Suppressor macrophage treated with lipopolysaccharide for 1 hour (primary cell): ENCODE measurements at places on chromosomes 11 and 22.

DNA sequence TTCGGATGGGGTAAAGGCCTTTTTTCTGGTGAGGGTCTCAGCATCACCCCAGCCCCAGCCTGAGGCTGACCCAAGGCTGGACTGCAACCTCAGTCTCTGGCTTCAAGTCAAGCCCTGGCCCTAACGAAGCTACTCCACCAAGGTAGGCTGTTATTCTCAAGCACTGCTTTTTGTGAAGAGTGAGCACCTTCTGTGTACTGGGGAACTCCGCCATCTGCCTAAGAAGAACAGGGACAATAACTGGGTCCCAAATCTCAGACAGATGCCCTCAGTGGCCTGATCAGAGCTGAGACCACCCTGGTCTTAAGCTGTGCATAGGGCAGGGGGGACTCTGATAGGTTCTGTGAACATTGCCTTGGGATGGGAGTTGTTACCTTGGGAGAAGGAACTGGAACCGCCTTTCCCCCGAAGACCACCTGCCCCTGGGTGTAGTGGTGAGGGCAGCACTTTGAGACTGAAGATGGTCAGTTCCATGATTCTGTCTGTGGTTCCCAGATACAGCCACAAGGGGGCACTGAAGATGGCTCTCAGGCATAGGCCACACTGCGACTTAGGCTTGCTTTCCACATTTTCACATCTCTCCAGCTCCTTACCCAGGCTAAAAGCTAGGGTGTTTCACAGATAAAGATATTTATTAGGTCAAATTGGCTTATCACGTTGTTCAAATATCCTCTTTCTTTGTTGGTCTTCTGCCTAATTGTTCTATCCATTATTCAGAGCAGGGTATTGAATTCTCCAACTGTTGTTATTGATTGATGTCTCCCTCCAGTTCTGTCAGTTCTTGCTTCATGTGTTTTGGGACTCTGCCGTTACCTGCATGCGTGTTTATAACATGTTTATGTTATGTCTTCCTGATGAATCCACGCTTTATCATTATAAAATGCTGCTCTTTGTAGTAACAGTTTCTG lies 11.8 kb upstream of the UVRAG start:
- DNase-seq = peak; percentile 88

DNA sequence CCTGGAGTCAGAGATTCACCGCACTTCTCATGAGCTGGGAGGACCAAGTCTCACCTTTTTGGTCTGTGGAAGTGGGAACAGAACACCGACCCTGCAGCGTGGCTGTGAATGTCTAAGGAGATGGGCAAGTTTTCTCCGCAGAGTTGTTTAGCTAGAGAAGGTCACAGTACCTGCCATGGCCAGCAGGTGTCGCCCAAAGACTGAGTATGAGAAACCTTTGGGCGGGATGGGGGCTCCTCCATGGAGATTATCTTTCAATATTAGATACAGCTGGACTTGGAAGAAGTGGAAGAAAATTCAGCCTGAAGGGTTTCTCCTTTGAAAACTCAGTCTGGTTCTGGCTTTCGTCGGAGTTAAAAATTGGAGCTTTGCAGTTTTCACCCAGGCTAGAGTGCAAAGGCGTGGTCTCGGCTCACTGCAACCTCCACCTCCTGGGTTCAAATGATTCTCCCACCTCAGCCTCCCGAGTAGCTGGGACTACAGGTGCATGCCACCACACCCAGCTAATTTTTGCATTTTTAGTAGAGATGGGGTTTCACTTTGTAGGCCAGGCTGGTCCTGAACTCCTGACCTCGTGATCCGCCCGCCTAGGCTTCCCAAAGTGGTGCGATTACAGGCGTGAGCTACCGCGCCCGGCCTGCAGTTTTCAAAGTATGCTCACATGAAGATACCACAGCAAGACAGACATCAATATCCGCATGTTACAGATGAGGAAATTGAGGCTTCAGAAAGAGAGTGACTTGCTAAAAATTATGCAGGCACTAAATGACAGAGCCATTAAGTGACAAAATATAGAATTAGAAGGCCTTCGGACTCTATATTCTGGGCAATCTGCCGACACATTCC lies 10.7 kb upstream of the DSCAML1 start:
- peak; percentile 87 for DNase-seq

GRCh38 chr11:124519850-124520549 lies 23.5 kb downstream of the OR8B12 start:
- no peak for DNase-seq

GRCh38 chr22:38843201-38843656 lies 599 bp downstream of the NPTXR start:
- peak; percentile 53 for DNase-seq

- no peak for DNase-seq
Measured at GRCh38 chr11:10397226-10397987, 57.7 kb upstream of the AMPD3 start.

DNA sequence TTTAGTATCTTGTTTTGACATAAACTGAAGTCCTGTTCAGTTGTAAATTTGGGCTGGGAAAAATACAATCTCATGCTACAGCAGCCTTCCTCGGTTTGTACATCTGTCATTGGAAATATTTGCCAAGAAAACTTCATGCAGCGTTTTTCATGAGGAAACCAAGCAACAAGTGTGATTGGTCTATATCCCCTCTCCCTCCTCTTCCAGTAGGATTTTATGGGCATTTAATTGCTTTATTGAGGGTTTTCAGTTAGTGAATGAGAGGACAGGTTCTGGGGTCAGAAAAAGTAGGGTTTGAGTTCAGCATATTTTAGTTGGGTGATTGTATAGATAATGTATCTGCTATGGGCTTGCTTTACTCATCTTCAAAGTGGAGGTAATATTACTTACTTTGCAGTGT lies 90.1 kb upstream of the RAG2 start:
- DNase-seq = no peak

GRCh38 chr11:13594044-13594443 lies 74.4 kb upstream of the FAR1 start:
- no peak for DNase-seq

GRCh38 chr11:34870548-34871196 lies 45.5 kb downstream of the APIP start:
- DNase-seq = no peak

DNA sequence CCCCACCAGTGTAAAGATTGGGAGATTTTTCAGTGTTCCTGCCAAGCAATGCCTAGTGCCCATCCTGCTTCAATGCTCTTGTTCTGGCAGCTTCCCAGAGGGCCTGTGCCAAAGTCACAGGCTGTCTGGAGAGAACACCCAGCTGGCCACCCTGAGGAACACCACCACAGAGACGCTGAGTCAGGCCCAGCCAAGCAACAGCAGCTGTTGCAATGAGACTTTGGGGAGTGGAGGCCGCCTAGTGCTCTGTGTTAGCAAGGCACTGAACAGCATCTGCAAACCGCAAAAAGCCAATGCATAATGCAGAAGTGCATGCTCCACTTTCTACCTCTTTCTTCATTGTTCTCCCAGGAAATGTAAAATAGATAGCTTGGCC lies 168.1 kb downstream of the NXPE2 start:
- no peak for DNase-seq

DNA sequence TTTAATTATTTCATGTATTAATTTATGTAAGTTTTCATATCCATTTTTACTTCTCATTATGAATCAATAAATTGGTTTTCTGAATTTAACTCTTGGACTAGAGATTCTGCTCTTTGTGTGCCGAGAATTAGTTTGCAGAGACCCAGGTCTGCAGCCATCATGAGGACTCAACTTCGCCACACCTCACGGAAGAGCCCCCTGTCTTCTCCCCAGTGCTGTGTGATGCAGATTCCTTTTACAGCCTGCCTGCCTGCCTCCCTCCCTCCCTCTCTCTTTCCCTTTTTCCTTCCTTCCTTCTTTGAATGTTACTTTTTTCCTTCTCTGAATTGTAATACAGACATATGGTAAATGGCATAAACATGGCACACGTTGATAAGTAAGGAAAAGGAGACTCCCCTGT lies 947.7 kb downstream of the TBC1D22A start:
- DNase-seq = no peak

DNA sequence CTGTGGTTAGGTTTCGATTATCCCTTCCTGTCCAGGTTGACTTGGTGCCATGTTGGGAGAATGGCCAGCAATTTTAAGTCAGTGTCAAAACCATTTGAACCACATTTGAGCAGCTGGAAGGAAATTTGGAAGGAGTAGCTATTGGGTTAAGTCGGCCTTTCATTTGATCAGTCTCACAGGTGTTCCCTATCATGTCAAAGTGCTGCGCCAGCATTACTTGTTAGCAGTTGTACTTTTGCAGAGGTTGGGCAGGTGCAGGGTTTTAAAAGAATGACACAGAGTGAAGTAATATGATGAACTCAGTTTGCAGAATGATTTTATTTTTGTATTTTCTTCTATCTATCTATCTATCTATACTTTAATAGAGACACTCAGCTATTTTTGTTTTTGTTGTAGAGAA lies 6.4 kb upstream of the TYMP start:
- no peak for DNase-seq

- DNase-seq = peak; percentile 23
Measured at GRCh38 chr11:46674463-46675287, 25.7 kb downstream of the ARHGAP1 start.

GRCh38 chr11:44424841-44425240 lies 114.9 kb upstream of the ALX4 start:
- DNase-seq = no peak

DNA sequence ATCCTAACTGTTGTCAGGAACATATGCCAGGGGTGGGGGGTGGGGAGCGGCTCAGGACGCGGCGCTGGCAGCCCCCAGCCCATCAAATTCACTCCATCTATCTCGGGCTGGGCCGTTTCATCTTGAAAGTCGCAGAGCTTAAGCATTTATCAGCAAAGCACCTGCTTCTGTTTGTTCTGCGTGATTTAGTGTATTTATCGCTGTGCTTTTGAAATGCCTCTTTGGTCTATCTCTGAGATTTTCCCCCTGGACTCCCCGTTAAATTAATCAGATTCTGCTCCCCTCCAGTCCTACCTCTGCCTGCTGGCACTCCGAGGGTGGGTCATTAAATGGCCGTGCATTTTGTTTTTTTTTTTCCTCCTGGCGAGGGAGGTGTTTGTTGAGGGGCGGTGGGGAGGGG lies 446.2 kb downstream of the TBC1D22A start:
- DNase-seq = no peak

GRCh38 chr11:116422956-116423600 lies 349.7 kb downstream of the BUD13 start:
- no peak for DNase-seq

DNA sequence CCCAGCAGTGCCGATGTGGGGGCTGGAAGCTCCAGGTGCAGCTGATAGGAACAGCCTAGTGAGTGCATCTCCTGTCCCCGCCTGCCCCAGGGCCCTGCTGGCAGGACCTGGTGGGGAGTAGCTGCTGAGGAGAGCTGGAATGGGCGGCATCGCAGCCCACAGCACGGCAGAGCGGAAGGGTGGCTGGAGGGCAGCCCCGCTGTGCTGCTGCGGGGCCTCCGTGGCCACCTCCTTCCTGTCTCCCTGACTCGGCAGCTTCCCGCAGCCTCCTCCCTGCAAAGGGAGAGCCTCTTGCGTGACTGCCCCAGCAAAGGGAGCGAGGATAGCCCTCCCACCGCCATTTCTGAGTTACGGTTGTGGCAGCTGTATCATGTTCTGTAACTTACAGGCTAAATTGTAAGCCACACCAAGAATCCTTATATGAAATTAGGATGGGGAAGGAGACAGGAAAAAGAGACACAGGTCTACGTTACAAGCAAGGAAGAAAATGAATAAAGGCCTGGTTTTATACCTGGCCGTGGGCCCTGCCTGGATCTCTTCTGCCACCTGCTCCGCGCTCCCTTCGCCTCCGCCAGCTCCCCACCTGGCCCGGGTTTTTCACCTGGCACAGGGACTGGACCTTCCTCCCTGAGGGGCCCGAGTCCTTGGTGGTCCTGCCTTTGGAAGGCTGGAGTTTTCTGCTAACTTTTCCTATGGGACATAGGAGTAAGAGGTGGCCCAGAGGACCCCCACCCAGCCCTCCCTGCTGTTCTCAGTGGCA lies 10.0 kb downstream of the TPCN2 start:
- DNase-seq = no peak

DNA sequence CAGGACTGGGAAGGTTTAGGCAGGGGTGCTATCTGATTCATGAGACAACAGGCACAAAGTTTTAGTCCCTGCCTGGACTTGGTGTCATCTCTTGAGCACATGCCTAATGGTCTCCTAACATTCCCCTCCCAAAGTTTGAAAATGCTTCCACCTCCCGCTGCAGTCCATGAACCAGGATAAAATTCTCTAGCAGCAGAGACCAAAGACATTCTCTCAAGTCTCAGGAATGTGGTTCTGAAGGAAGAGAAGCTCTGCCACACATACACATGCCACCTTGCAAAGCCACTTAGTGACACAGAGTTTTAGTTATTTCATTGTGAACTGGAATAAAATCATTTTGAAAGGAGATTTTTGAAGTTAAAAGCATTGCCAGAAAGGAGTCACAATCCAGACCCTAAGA lies 15.5 kb downstream of the OR51B6 start:
- no peak for DNase-seq

DNA sequence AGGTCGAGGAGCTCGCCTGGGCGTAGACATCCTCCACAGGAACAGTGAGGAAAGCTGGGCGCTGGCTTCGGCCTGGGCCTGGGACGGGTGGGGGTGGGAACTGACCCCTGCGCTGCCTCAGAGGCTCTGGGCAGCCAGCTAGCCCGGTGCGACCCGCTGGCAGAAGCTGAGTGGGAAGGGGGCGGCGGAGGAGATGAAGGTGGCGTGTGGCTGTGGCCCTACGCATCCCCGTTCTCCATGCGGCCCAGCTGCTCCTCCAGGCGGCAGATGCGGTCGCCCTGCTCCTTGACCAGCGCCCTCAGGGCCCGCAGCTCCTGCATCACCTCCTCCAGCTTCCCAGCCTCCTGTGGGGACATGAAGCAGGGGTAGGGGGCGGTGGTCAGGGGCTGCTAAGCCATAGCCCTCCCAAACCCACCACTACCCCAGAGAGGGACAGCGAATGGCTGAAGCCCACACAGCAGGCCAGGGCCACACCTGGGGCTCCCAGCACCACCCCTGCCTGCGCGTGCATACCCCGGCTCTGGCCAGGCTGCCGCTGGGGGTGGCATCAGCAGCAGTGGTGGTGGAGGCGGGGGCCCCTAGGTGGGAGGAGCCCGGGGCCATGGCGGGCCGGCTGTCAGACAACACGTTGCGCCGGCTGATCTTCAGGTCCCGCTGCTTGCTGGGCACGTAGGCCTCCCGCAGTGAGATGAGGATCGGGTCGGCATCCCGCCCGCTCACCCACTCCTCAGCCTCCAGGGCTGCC lies 848 bp upstream of the PTPRCAP start:
- no peak for DNase-seq

DNA sequence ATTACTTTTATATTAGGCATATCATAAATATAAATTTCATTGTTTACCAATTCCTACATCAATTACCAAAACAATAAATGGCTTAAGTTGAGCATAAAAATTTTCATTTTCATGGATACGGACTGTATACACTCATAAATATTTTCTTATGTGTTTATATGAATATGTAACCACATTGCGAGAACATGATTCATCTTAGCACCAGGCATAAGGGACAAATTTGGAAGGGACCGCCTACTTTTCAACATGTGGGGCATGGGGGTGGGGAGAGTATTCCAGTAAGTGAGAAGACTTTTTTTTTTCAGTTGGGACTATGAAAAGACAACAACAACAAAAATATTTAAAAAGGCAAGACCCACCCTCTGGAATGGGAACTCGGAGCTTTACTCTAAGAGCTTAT lies 296.1 kb downstream of the RAB38 start:
- no peak for DNase-seq

GRCh38 chr11:18080451-18080850 lies 25.4 kb downstream of the SAAL1 start:
- DNase-seq = no peak
